Chondrocyte (in vitro differentiated cells): ENCODE measurements at places on chromosomes 4 and X.

GRCh38 chrX:16711893-16712547 is 449 bp downstream of the CTPS2 start:
- no peaks in the 10 kb centered on the region for H3K27me3 ChIP-seq
- peaks cover 29% of the 10 kb centered on the region for H3K4me1 ChIP-seq
- DNase-seq = no peak
- H3K36me3 ChIP-seq = peaks cover 6% of the 10 kb centered on the region
- peak overlapping the region; percentile 97 for H3K4me3 ChIP-seq
- H3K27ac ChIP-seq = peak overlapping the region; percentile 93

DNA sequence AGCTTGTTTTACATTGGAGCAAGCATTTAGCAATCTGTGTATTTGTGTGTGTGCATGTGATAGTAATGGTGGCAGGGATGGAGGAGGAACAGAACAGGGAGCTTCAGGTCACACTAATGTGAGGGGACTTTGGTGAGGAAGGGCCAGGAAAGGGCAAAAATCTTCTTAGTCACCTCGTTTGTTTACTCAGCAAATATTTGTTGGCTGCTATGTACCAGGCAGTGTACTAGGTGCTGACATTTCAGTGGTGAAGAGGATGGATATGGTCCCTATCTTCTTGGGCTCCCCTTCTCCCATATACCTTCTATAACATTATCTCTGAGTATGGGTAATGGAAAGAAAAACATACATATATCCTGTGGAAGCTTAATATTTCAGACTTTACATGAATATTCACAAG is 48.5 kb upstream of the HDAC8 start:
- H3K4me3 ChIP-seq = no peak overlapping the region
- H3K27me3 ChIP-seq = no peaks in the 10 kb centered on the region
- peak overlapping the region; percentile 28 for H3K27ac ChIP-seq

- H3K4me3 ChIP-seq = no peak overlapping the region
Observed at GRCh38 chr4:149973181-149973580, 105.1 kb upstream of the DCLK2 start.

- H3K27ac ChIP-seq = no peak overlapping the region
- no peaks in the 10 kb centered on the region for H3K4me1 ChIP-seq
- H3K36me3 ChIP-seq = no peaks in the 10 kb centered on the region
- no peak overlapping the region for H3K4me3 ChIP-seq
- no peak for DNase-seq
Observed at GRCh38 chr4:153705743-153706468, 21.8 kb downstream of the TLR2 start.

DNA sequence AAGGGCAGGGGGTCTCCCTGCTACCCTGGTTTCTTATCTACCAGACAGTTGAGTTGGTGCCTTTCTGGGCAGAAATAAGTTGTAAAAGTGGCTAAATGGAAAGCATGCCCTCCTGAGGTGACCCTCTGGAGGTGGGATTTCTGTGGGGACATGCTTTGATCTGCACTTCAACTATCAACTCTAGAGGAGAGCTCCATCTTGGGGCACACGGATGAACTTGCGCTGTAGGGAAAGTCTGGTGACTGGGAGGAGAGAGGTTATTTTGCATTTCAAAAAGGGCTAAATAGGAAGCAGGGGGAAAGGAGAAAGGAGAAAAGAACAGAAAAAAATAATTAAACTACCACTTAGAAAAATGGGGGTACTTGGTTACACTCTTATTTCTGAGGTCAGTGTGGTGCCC is 12.7 kb upstream of the RHOXF2B start:
- DNase-seq = no peak
- no peaks in the 10 kb centered on the region for H3K4me1 ChIP-seq
- H3K27ac ChIP-seq = no peak overlapping the region
- no peaks in the 10 kb centered on the region for H3K36me3 ChIP-seq
- H3K27me3 ChIP-seq = peaks cover 15% of the 10 kb centered on the region
- no peak overlapping the region for H3K4me3 ChIP-seq

DNA sequence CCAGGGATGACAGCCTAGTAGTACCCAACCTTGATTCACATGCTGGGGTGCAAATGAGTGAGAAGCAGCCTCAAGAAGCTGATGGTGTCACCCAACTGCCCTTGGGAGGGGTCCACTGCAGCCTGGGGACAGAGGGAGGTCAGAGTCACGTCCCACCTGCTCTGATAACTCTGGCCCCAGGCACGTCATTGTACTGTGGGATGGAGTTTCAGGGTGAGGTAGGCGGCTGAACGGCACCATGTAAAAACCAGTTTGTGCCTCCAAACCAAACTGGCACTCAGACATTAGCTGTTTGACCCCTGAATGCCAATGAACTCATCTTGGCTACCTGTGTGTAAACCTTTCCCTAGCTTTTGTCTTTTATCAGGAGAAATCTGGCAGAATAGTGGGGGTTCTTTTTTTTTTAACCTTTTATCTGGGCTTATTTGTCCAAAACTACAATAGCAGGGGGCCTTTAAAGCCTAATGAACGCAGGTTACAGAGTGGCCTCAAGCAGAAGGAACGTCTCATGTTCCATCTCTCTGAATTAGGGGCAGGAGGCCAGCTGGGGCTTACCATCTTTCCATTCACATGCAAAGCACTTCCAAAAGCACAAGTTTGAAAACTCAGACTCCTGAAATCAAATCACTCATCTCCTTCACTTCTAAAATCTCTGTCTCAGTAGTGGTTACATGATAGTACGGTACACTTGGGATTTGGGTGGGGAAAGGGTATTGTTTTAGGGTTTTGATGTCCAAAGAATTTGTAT is 89.4 kb downstream of the IRF2 start:
- H3K4me1 ChIP-seq = peaks cover 42% of the 10 kb centered on the region
- H3K27me3 ChIP-seq = no peaks in the 10 kb centered on the region
- H3K4me3 ChIP-seq = peak overlapping the region; percentile 55
- DNase-seq = no peak
- H3K36me3 ChIP-seq = peaks cover 21% of the 10 kb centered on the region

DNA sequence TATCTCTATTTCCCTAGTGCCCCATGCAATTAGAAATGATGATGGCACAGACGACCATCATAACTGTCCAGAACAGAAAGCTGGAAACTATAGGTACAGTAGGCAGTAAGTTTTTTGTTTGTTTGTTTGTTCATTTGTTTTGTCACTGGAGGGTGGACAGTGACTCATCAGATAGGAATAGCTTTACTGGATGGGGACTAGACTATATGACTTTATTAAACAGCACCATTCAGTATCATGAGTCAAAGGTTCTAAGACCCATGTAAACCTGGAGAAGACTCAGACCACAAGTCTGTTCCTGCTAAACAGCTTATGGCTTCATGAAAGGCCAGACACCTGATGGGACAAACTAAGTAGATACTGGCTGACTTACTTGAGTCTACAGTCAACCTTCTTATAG is 38.4 kb downstream of the PLAC1 start:
- no peak overlapping the region for H3K27ac ChIP-seq
- H3K36me3 ChIP-seq = no peaks in the 10 kb centered on the region
- H3K4me1 ChIP-seq = peaks cover 36% of the 10 kb centered on the region
- no peaks in the 10 kb centered on the region for H3K27me3 ChIP-seq

GRCh38 chr4:35525192-35525978 is 718.9 kb downstream of the ARAP2 start:
- H3K4me3 ChIP-seq = peak overlapping the region; percentile 56
- H3K27ac ChIP-seq = no peak overlapping the region
- DNase-seq = peak; percentile 86
- no peaks in the 10 kb centered on the region for H3K36me3 ChIP-seq

DNA sequence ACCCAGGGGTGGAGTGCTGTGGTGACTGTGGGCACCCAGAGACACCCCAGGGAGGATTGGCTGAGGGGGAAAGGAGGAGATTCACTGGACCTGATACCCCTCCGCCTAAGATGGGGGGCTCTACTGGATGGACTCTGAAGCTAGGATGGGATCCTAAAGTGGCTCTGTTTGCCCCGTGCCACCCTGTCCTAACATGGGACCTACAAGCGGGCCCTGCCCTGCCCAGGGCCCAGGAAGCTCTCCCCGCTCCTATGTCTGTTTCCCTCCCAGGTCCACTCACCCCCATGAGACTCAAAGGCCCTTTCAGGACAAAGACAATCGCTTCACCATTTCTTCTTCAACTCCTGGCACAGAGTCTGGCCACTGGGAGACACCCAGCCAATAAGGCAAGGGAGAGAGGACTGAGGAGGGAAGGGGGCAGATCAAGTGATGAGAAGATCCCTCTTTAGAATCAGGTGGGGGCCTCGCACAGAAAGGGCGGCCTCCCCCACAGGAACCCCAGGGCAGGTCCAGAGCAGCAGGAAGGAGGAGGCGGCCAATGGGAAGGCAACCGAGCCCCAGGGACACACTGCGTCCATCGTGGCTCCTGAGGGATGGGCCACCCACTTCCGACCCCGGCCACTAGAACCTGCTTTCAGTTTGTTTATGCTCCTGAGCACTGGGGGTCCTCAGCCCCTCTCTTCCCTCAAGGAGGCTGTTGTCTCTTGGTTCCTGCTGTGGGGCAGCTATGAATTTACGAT is 155.4 kb downstream of the AFAP1 start:
- H3K27ac ChIP-seq = peak overlapping the region; percentile 45
- peaks cover 33% of the 10 kb centered on the region for H3K36me3 ChIP-seq
- peaks cover 56% of the 10 kb centered on the region for H3K4me1 ChIP-seq
- DNase-seq = peak; percentile 66

GRCh38 chrX:101057093-101057714 is 5.3 kb upstream of the TRMT2B start:
- H3K27me3 ChIP-seq = no peaks in the 10 kb centered on the region
- no peak overlapping the region for H3K27ac ChIP-seq
- no peaks in the 10 kb centered on the region for H3K36me3 ChIP-seq
- H3K4me1 ChIP-seq = peaks cover 2% of the 10 kb centered on the region
- no peak for DNase-seq

DNA sequence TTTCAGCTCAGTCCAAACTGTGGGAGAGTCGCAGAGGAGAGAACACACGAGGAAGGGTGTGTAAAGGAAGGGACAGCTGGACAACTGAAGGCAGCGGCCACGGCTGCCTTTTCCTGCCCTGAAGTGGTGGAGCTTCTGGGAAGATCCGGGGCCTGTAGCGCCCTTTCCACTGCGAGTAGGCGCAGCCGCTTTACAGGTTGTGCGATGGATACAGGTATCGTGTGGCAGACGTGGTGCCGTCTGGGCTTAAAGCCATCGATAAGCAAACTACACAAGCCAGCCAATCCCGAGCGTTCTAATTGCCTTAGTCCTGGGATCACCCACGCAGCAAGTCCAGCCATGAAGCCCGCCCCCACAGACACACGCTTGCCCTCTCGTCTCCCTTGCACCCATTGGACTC is 15.4 kb downstream of the NKX6-1 start:
- no peak overlapping the region for H3K27ac ChIP-seq
- H3K36me3 ChIP-seq = no peaks in the 10 kb centered on the region
- no peak for DNase-seq
- no peaks in the 10 kb centered on the region for H3K4me1 ChIP-seq
- H3K27me3 ChIP-seq = peaks cover 69% of the 10 kb centered on the region

GRCh38 chr4:2995546-2996265 is 32.3 kb downstream of the GRK4 start:
- H3K36me3 ChIP-seq = peaks cover 1% of the 10 kb centered on the region
- no peak overlapping the region for H3K4me3 ChIP-seq
- DNase-seq = no peak

- no peaks in the 10 kb centered on the region for H3K36me3 ChIP-seq
- H3K4me3 ChIP-seq = no peak overlapping the region
Observed at GRCh38 chr4:172055046-172055445, 241.8 kb downstream of the GALNTL6 start.

- H3K36me3 ChIP-seq = peaks cover 32% of the 10 kb centered on the region
- no peak overlapping the region for H3K4me3 ChIP-seq
- no peaks in the 10 kb centered on the region for H3K27me3 ChIP-seq
- peaks cover 11% of the 10 kb centered on the region for H3K4me1 ChIP-seq
Observed at GRCh38 chr4:1980561-1981041, 28.2 kb downstream of the NELFA start.
